Amygdala (tissue), 56 donors: ENCODE measurements at places on chromosomes 2 and 18.

DNA sequence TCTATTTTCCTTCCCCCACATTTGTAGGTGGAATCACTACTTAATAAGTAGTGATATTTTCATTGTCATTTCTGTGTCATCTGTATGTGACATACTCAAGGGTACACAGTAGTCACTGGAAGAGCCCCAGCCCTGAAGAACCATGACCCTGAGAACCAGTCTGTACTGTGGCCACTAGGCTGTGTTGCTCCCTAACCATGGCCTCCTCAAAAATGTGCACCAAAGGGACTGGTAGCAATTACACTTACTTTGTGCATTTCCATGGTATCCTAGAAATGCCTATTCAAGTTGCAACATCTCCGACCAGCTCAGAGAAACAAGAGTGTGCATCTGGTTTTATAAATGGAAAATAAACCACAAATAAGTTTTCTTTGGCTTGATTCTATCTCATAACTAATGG lies 155.1 kb downstream of the DOCK10 start:
- DNase-seq: no peak

DNA sequence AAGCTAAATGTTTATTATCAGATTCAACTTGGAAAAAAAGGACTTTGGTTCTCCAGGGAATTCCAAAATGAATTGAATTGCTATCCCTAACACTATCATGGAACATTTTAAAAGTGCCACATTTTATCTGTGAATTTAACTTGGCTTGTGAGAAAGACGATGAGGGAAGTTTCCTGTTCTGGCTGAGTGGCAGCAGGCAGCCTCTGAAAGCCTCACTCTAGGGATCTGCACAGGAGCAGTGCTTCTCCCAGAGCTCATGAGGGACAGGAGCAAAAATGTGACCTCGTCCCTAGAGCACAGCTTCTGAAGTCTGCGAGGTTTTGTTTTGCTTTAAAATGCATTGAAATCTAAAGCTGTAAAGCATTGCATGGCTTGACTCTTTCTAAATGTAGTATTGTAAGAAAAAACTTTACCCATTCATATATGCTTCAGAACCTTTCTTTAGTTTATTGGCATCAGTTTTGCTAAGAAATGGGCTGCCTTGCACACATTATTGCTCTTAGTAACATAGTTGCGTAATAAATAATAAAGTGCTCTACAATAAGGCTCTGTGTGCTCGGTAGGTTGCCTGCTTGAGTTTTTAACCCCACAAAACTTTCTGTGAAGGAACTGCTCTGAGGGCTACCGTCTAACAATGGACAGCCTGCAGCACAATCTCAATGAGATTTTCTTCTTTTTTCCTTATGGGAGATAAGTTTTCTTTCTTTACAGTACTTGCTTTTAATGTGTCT lies 136.2 kb upstream of the CDCA7 start:
- DNase-seq: no peak

DNA sequence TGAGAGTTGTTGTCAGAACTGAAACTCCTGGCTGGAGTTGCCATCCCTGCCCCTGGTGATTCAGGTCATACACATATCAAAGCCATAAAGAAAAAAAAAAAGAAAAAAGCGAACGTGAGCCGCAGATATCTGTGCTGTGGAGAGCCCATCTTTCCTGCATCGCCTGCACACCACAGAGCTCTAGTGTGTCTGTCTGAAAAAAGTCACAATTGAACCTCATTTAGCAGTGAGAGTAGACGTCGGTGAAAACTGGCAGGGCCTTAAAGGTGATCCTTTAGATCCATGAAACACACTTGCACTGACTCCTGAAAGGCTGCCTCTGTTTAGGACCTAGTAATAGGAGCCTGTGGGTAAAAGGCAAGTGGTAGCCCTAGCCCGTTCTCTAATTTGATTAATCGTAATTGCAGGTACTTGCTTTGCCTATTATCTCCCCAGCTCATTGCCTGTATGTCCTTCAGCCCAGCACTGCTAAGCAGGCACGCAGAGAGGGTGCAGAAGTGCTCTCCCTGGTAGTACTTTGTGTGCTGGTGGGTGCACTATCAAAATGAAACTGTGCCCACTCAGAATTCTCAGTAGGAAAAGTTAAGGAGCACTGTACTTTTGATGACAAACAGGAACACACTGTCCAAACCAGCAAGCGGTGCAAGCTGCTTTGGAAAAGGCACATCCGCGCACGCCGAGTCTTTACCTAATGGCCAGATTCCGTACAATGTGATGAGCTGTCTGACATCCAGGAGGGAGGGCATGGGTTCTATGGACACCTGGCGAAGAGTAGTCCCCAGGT lies 103.5 kb upstream of the ASB18 start:
- no peak for DNase-seq

GRCh38 chr18:28086670-28087552 lies 90.0 kb downstream of the CDH2 start:
- no peak for DNase-seq

DNA sequence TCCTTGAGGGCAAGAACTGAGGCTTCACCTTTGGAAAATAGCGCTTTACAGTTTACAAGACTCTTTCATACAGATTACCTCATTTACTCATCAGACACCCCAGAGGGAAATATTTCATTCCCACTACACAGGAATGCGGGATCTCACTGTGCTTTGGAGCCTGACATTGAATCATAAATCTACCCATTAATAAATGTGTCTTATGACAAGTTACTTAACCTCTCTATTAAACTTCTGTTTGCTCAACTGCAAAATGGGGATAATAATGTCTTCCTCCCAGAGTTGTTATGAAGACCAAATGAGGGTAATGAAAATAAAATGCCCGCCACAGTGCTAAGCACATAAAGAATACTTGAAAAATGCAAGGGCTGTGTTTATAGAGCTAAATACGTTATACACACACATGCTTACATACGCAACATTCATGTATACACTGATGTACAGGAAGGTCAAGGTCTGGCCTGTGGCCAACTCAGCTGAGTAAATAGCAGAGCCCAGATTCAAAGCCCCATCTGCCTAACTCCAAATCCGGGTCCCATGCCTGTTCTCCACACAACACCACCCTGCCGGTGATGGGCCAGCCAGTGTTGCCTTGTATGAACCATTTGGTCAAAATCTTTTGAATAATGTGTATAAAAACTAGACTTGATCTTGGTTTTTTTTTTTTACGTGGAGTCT lies 77.8 kb upstream of the STPG4 start:
- DNase-seq: no peak

DNA sequence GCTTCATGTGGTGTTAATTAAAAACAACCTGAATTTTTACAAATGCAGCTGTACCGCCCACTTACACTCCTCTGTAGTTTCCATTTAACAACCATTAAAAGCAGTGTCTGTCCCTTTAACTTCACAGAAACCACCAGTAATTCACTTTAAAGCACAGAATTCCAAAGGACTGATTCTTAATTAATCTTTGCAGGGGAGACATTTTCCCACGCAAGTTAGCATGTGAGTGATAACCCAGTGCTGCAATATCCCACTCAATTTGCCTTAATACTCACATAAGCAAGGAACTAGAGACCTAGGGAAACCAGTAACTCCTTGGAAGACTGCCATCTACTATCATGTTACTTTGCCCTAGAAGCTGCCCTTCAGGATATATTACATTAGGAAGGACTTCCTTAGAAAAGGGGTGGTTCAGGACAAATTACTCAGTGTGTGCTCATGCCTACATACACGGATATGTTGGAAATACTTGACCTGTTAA lies 102.3 kb downstream of the OSR1 start:
- no peak for DNase-seq

GRCh38 chr2:118097657-118098056 lies 9.4 kb downstream of the INSIG2 start:
- DNase-seq: no peak

DNA sequence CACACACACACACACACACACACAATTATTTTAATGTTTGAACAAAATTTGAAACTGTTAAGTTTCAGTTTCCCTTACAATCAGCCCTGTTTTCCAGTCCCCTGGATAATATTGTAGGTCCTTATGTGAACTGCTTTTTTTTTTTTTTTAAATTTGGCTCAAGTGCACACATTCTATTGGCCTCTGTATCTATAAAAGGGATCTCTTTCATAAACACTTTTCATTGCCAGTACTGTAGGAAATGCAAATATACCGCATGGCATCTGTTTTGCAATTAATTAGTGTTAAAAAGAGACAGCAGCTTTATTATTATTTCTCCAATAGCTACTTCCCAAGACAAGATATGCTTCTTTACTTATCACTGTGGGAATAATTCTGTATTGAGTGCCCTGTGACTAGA lies 738.7 kb downstream of the EPHA4 start:
- DNase-seq: no peak

GRCh38 chr2:233807966-233808935 lies 30.1 kb downstream of the MROH2A start:
- no peak for DNase-seq

DNA sequence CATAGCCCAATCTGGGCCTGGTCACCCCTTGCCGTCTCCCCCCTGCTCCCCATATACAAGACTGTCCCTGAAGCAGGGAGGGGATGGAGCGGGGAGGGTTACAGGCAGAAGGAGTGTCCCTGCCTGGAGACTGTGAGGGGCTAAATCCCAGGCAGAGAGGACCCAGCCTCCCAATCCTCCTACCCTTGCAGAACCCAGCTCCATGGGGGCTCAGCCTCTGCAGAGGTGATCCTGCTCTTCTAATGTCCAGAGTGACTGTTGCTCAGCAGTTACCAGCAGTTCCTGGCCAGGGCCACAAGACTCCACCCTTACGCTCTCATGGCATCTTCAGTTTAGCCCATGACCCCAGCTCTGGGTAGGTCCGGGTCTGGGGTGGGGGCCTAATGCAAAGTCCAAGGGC lies 58.1 kb downstream of the COA5 start:
- no peak for DNase-seq

GRCh38 chr2:127884436-127884835 lies 1.3 kb downstream of the AMMECR1L start:
- no peak for DNase-seq
